CD4-positive, alpha-beta T cell treated with Interleukin-2 at 100 ng/mL for 4 hours (primary cell): ENCODE measurements at places on chromosomes 4 and X.

DNA sequence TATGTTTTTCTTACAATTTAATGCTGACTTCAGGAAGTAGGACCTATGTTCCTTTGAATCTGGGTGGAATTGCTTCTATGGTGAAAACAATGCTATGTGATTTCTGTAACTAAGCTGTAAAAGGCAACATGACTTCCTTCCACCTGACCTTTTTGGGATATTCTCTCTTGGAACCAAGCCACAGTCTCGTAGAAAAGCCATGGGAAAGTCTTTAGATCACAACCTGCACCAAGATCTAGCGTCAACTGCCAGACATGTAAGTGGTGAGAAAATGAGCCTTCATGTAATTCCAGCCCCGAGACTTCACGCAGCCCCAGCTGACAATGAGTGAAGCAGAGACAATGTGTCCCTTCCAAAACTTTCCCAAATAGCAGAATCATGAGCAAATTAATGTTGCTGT lies 297.0 kb upstream of the DCAF8L1 start:
- no peak for DNase-seq

- no peak for DNase-seq
Observed at GRCh38 chrX:38651625-38652601, 90.6 kb downstream of the TSPAN7 start.

DNA sequence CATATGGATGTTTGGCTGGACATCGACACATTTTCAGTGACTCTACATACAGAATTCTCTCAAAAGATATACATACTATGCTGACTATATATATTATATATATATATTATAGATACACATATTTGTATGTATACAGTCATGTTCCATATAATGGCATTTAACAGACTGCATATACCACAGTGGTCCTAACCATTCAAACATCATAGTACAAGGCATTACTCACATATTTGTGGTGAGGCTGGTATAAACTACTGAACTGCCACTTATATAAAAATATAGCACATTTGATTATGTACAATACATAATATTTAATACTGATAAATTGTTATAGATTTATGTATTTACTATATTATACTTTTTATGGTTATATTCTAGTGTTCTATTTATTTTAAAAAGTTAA lies 168.5 kb downstream of the IL15 start:
- DNase-seq, result no peak

DNA sequence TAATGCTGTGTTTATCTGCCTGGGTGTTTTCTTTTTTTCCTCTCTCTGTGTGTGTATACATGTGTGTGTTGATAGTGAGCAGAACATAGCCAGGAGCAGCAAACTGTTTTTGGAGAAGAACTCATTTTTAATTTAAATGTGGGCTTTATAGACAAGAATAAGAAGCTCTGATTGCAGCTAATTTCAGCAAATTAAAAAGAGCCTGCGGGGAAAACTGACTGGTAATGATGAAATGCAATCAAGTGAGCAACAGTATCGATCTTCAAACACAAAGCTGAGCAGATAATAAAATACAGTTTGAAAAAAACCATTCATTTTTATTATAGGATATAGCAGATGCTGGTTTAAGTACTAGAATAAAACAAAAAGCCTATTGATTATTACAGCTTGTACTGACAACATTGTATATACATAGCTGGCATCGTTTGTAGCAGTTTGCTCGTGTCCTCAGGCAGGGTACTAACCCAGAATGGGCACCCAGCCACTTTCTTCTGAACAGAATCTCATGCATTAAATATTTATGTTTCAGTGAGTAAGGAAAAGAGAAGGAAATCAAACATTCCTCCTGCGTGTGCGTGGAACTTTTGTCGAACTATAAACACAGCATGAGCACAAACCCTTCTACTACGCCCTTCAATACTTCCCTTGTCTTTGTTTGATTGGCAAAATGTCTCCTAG lies 73.5 kb upstream of the ZFP42 start:
- no peak for DNase-seq

GRCh38 chr4:127968586-127968985 lies 3.4 kb downstream of the ABHD18 start:
- DNase-seq, result no peak

DNA sequence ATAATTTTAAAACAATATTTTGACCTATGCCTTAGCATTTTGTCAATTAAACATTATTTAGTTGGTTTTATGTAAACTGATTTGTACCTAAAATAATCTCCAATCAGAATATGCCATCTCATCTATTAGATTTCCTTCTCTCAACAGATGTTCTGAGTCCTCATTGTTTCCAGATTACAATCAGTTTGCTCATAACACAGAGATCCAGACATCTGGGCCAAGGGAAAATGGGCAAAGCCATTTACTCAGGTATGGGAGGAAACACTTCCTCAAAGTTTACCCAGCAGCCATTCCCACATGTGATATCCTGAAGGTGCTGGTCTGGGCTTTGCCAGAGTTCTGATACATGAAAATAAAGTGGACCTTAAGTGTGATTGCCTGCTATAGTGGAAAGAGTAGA lies 217.9 kb upstream of the GPC4 start:
- DNase-seq, result no peak

DNA sequence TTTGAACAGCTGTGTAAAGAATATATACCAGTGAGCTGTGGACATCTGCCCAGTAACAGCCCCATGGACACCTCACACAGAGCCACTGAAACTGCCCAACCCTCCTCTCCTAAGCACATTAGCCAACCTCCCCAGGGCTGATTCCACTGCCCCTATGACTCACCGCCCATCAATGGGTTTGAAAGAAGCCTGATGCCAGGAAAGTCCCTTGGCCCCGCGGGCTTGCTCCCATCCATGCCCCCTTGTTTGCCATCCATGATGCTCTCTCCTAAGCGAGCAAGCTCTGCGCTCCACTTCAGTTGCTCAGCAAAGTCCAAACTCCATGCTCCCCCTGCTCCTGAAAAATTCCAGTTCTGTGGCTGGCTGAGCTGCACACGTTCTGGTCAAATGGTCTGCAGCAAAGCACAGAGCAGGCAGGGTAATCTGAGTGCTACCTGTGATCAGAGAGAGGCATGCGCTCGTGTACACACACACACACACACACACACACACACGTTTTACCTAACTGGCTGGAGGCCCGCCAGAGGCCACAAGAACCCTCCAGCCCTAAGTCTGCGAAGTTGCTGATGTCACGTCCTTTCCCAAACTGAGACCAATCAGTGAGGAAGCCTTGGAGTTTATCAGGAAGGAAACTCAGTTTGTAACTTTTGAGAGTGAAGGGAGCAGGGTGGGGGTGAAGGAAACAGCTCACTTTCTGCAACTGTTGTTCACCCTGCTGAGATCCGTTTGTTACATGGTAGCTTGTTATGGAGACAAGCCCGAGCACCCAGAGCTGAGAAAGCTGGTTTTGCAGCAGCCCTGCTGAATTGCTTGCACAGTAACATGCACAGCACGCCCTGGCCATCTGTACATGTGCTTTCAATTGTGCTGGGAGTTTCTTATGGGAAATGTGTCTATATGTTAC lies at the start of gene ASB9:
Gene ASB9, minus strand, starts transcription at position 466 of the 904 bp plus-strand sequence. Its CDS starts 209 bp downstream, at position 257.
- peak; percentile 8 for DNase-seq

- no peak for DNase-seq
Observed at GRCh38 chr4:186910385-186910784, 186.7 kb upstream of the FAT1 start.

- DNase-seq, result no peak
Observed at GRCh38 chr4:1474126-1475090, 68.2 kb upstream of the NKX1-1 start.

DNA sequence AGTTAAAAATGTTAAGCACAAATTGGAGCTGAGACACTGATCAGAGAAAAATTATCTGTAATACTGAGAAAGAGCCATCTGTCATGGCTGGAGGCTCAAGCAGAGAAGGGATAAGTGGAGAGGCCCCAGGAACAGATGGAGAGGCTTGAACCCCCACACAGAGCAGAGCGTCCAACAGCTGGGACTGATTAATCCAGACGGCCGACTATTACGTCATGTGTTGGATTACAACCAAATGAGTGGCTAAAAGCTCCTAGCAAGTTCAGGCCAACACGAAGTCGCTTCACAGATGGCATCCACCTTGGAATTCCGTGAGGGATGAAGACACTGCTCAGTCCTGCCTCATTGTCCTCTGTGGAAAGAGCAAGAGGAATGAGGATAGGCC lies 57.7 kb upstream of the ATXN3L start:
- DNase-seq, result no peak

DNA sequence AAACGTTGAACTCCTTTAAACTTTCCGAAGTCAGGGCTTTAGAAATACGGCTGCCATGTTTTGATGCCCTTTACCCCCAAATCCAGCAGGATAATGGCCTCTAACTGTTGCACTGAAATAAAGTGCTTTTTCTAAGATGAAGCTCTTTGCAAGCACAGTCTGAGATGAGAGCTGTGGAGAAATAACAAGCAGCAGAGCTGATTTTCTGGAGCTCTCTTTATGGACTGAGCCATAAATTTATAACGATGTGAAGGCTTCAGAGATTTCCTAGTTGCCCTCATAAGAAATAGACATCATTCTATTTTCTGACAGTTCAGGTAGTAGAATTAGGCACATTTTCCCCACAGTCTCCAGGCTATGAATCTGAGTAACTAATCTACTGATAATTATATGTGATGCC lies 567.3 kb downstream of the PDHA2 start:
- DNase-seq, result no peak

GRCh38 chrX:70196961-70197720 lies 19.9 kb downstream of the DGAT2L6 start:
- DNase-seq, result peak; percentile 73

- DNase-seq, result no peak
Observed at GRCh38 chr4:184544788-184545409, 70.5 kb upstream of the IRF2 start.

DNA sequence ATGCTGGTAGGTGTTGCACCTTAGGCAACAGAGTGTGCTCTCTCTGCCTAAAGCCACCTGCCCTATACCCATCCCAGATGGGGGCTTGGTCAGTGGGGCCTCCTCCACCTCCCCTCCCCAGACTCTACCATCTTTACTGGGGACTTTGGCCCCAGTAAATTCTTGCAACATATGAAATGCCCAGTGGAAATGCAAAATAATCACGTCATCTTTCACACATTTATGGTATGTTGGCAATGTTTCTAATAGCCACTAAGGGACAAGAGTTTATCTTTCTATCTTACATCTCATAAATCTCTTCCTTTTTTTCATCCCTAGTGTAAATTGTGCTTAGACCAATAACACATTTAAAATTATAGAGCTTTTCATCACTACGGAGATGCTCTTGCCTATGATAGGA lies 103.0 kb upstream of the MAML3 start:
- DNase-seq, result no peak

- no peak for DNase-seq
Observed at GRCh38 chrX:77776659-77777058, 9.4 kb downstream of the ATRX start.

DNA sequence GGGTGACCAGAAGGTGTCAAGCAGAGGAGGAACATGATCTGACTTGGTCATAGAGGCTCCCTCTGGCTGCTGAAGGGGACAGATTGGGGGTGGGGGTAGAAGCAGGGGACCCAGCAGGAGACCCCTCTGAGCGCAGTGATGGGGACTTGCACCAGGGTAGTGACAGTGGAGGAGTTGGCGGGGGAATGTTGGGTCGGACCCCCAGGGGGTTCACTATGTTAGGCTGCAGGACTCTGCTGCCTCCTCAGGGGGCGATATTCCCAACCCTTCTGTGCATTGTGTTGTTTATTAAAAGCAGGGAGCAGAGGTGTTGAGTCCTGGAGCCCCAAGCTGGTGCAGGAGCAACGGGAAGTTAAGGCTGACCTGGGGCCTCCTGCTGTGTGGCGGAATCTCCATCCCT lies 8.8 kb downstream of the WDR13 start:
- DNase-seq, result no peak

GRCh38 chr4:112552668-112553067 lies 36.7 kb upstream of the NEUROG2 start:
- no peak for DNase-seq

- no peak for DNase-seq
Observed at GRCh38 chr4:164949448-164950143, 27.9 kb downstream of the TRIM61 start.

DNA sequence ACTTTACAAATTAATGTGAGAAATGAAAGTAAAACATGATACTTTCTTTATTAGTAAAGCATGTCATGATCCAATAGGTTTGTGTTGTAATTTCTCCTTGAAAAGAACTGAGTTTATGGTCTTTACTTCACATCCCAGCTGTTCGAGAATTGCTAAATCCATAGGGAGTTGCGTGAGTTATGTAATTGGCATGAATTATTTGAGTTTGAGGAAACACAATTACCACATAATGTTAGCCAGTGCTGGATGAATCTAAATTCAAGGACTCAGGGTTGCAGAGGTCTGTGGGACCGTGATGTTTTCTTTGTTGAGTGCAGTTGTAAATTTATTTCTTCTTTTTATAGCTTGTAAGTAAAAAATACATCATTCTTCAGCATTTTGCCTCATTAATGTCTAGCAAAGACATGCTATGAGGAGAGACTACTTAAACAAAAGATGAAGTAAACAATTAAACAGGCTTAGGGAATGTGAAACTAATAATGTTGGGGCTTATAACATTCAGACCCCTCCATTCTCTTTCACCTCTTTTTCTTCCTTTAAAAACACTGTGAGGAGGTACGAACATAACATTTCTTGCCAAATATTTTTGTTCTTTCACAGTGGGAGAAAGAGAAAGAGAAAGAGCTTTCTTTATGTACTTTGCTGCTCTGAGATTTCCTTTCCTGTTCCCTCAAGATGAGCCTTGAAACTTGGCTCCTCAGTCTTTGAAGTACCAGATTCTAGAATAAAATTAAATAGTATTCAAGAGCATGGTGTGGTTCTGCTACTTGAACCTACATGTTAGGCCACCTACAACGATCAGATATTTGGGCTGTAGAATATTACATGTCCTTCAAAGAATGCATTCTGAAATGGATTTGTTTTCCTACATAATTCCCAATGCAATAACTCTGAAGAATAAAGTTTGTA lies 159.6 kb upstream of the ANK2 start:
- DNase-seq, result no peak

DNA sequence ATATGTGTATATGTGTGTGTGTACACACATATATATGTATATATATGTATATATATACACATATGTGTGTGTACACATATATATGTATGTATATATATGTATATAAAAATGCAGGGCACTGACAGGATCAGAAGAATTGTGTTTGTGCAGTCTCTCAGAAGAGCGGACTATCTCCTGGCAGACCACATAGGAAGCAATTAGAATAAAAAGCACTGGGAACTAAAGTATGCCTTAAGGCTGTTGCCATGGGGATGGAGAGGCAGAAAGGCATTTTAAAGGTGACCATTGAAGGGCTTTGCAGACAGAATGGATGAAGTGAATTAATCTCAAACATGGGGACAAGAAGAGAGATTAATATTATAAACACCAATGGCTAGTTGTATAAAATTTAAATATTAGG lies 33.7 kb upstream of the USP51 start:
- no peak for DNase-seq

- no peak for DNase-seq
Observed at GRCh38 chr4:151921811-151922210, 161.0 kb upstream of the GATB start.

- peak; percentile 27 for DNase-seq
Observed at GRCh38 chr4:186104114-186104889, at the start of gene FAM149A. FAM149A (plus strand) TSS chr4:186104704.

- no peak for DNase-seq
Observed at GRCh38 chr4:152104356-152104755, 343.5 kb upstream of the GATB start.

GRCh38 chr4:41410049-41410448 lies 127.9 kb upstream of the LIMCH1 start:
- no peak for DNase-seq

- DNase-seq, result no peak
Observed at GRCh38 chr4:112318239-112319142, 21.3 kb downstream of the ALPK1 start.

- no peak for DNase-seq
Observed at GRCh38 chr4:38322714-38323113, 341.3 kb upstream of the KLF3 start.

GRCh38 chr4:147334478-147334877 lies 146.4 kb upstream of the EDNRA start:
- DNase-seq, result no peak
